ENCODE measurements at places on chromosomes 4 and X.

DNA sequence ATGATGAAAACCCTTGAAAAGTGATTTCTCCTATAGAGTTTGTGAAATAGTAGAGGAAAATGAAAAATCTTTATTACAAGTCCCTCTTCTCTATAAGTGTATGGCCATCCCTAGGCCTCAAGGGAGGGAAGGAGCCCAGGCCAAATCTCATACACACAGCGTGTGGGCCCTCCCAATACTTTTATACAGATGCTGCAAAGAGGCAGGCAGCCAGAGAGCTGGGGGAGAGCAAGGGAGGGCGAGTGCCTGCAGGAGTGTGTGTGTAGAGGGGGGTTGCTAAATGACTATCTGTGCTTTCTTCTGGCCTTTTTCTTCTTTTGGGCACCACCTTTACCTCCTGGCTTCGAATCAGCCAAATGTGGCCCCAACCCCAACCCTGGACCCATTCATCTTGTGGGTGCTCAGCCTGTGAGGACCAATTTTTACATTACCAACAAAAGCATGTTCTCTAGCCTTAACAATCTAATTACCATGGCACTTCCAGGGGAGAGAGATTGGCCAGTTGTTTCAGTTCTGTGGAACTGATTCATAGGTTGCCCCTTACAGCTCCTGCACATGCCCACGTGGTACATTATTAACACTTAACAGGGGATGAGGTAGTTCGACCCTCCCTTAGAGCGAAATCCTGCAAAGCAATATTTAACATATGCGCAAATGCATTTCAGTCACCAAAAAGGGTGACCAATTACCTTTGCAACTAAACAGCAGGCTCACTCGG lies 2.0 kb downstream of the GPC3 start:
- DNase-seq = no peak

DNA sequence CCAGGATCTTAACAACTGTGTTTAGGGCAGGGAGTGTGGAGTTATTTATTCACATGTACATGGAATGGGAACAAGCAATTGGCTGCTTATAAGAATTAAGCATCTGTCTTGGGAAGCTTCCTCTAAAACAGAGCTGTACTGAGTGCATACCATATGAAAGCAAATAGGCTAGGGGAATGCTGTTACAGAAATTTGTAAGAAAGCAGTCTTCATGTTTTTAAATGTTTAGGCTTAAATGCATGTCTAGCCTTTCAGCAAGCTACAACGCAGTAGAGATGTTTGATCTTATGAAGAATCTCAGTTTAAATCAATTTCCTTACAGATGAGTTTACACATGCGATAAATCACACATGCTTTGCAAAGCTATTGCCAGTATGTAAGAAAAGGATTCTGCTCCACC lies 123.1 kb upstream of the MID1 start:
- DNase-seq = no peak

- no peak for DNase-seq
Observed at GRCh38 chr4:2852481-2852921, 8.9 kb downstream of the ADD1 start.

DNA sequence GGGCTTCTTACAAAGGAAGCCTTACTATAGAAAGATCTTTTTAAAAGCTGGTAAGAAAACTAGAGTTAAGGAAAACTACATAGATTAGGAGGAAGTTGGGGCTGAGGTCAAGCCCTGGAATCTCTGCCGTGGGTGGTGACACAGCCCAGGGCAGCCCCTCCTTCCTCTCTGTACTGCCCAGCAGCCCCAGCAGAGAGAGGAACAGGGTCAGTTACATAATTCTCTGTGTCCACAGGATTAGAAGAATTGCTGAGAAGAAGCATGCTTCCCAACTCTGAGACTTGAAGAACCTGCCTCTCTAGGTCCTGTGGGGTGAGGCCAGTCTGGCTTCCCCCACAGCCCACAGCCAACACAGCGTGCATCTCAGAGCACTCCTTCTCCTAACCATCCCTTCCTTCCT lies 9.2 kb upstream of the ABLIM2 start:
- DNase-seq = no peak

DNA sequence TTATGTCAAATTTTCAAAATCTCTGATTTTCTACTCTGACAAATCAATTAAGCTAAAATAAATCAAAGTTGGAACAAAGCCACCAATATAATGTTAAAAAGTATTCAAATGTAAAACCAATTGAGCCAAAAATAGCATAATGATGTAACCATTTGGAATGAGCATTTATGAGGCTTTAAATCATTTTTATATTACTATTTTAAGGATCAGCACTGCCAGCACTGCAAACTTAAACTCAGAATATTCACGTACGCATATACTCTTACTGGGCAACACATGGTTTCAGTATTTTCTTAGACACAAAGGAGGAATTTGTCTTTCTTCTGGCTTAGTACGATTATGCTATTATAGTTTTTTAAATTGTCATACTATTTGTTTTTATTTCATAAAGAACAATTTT lies 52.2 kb downstream of the AFAP1 start:
- DNase-seq = no peak

DNA sequence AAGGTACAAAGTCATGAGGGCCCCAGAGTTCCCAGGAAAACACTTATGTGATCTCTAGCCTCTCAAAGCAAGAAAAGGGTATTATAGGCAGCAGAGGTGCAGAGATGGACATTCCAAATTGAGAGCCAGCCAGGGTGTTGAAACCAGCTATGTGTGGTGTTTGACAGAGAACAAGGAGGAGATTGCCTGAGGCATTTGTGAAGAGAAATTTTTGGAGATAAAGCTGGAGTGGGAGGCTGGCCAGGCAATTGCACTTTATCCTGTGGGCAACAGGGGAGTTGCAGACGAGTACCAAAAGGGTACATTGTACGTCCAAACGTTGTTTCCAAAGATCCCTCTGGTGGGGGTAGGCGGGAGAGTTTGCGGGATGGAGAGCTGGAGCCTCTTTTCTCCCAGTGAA lies 2.5 kb upstream of the GABRE start:
- DNase-seq = no peak

GRCh38 chr4:40350627-40351227 lies 15.6 kb downstream of the CHRNA9 start:
- DNase-seq = no peak

DNA sequence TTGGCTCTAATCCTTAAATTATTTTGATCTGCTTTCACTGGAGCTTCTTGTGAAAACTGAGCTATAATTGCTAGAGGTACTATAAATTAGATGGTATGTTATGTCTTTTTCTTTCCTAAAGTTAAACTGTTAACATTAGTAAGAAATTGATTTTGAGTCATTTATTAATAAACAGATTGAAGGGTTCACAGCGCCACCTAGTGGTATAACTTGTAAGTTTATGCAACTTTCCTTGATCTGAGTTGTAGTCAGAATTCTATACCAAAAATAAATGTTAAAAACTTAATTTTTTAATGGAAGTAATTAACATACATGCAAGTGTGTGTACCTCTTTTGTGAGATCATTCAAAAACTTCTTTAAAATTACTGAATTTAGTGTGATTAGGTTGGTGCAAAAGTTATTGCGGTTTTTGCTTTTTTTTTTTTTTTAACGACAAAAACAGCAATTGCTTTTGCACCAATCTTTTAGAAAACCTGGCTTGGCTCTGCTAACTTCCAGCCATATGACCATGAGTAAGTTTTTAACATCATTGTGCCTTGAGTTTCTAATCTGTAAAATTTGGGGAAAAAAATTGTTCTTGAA lies 151.5 kb downstream of the CENPC start:
- DNase-seq = peak; percentile 46

GRCh38 chr4:8740666-8741395 lies 130.8 kb downstream of the HMX1 start:
- no peak for DNase-seq

GRCh38 chrX:121831601-121832000 lies 784.2 kb downstream of the GLUD2 start:
- DNase-seq = no peak

Data from CD4-positive, alpha-beta T cell treated with Interleukin-15 for 4 hours (primary cell).